ENCODE measurements at places on chromosomes 13 and 19.
A peak's percentile ranks its signal among the peaks of the same experiment; 100 is the strongest.

DNA sequence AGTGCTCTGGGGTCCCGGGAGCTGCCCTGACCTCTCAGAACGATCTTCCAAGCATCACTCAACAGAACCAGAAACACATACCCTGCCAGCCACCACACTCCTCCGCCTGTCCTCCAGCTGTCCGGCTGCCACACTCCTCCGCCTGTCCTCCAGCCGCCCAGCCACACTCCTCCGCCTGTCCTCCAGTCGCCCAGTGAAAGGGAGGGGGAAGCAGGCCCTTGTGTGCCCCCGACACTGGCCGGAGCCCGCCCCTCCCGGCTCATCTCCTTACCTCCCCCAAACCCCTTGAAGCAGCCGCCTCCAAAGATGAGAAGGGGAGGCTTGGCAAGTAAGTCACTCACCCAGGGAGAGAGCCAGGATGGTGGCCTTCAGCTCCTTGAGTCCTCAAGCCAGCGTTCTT, 40.2 kb downstream of the STK24 start:
- no peak for DNase-seq

DNA sequence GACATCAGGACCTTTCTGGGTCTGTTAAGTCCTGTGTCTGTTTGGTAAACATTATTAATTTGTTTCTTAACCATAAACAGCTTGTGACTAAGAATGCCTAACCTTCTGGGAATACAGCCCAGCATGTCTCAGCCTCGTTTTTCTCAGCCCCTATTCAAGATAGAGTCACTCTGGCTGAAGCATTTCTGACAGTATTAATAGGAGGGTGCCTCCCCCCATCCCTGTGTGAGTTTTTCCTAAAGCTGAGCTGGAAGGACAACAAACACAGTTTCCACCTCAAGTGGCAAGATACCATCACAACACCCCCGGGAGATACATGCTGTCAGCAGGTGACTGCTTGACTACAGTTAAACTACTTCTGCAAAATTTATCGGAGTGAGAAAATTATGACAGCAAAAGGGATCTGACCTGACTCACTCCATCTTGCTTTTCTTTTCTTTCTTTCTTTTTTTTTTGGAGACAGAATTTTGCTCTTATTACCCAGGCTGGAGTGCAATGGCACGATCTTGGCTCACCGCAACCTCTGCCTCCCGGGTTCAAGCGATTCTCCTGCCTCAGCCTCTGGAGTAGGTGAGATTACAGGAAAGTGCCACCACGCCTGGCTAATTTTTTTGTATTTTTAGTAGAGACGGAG, 59.3 kb upstream of the ABCC4 start:
- DNase-seq = no peak

GRCh38 chr13:99965329-99966000, 6.1 kb downstream of the ZIC5 start:
- no peak for DNase-seq

DNA sequence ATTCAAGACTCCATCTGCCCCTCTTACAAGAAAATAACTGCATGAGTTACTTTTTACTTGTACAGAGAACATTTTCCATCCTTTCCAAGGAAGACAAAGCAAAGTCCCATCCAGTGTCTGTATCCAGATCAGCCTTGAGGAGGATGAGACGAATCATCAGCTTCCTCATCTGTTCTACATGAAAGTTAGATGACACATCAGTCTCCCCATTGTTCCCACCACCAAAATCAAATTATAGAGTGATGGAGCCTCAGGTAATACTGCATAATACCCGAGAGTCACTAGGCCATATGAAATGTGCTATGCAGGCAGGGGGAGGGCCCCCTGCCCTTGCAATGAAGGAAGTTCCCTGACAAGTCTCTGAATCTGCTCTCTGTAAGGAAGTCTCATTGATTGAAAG, 1244.6 kb upstream of the SLC10A2 start:
- DNase-seq = no peak

- no peak for DNase-seq
Measured at GRCh38 chr19:39146686-39147450, 21.3 kb downstream of the PAK4 start.

- peak; percentile 61 for DNase-seq
Measured at GRCh38 chr19:17424743-17425365, 5.0 kb downstream of the MVB12A start.

DNA sequence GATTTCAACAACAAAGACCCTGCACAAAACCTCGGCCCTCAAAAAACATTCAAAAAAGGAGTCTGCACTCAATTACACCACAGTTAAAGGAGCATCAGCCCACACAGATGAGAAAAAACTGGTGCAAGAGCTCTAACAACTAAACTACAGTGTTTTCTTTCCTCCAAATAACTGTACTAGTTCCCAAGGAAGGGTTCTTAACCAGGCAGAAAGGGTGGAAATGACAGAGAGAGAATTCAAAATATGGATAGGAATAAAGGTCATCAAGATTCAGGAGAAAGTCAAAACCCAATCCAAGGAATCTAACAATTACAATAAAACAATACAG, 176.4 kb upstream of the TRPC4 start:
- no peak for DNase-seq

GRCh38 chr13:97752961-97753668, 200.4 kb upstream of the IPO5 start:
- no peak for DNase-seq

- DNase-seq = peak; percentile 47
Measured at GRCh38 chr13:32443111-32443510, 15.2 kb upstream of the N4BP2L1 start.

DNA sequence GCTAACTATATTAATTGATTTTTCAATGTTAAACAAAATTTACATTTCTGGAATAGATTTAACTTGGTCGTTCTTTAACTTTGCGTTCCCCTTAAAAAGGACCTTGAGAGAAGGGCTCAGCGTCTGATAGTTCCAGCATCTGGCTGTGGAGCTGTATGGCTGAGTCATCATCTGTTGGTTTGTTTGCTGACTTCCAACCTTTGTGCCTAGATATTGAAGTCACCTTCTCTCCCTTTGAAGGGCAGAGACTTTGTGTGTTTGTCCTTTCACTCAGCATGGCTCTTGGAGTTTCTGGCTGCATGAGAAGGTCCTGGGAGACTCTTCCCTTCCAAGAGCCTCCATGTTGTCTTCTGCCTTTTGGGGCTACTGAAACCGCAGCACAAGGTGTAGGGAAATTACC, 16.6 kb upstream of the IRS2 start:
- no peak for DNase-seq

GRCh38 chr19:57452307-57452706, 4.6 kb downstream of the VN1R1 start:
- no peak for DNase-seq

DNA sequence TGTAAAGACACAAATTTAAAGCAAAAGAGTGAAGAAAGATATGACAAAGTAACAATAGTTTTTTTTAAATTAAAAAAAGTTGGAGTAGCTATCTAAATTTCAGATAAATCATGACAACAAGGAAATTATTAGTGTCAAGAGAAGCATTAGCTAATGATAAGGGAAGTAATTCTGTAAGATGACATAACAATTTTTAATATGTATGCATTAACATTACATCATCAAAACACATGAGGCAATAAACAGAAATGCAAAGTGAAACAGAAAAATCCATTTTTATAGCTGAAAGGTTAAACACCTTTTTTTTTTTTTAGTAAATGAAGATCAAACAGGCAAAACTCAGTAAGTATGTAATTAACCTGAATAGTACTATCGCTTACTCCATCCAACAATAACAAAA, 804.9 kb upstream of the PRR20A start:
- no peak for DNase-seq

DNA sequence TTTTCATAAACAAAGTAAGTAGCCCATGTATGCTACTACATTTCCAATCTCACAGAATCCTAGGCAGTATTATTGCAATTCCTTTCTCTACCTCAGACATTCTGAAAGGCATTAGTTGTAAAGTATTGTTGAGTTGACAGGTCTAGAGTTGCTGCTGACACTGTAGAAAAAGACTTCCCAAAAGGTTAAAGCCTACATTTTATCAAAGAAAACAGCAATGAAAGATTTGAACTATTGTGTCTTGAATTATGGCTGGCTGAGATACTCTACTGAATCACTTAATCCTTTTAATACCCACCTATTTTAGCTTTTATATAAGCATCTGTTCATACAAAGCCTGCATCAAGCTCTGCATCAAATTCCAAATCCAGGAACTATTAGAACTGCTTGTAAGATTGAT, 1082.0 kb downstream of the OLFM4 start:
- DNase-seq = no peak

DNA sequence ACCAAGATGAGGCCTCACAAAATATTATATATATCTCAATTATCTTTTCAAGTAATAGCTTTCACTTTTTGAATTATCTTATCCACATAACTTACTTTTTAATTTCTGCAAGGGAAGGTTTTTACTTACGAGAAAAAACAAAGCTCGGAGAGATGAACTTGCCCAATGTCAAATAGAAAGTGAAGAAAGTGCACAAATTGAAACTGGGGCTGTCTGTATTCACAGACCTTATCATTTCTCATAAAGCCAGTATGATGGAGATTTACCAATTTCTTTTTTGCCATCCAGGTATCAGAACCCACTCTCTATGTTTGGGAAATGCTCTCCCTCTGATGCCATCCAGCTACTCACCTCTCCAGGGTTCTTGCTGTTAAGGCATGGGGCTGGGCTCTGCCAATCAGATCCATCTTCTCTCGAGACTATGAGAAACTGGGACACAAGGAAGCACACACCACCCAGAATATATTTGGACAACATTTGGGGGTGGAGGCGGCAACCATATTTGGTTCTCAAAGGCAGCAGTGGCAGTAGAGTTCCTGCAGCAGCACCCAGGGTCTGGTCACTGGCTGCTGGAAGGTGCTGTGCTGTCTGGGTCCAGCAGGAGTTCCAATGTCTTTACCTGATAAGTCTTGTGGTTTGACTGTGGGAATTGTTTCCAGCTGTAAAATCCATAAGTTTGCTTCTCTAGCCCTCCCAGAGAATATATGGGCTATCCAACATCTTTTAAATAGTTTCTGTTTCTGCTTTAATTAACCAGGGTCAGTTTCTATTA, 45.8 kb upstream of the SCEL start:
- no peak for DNase-seq

DNA sequence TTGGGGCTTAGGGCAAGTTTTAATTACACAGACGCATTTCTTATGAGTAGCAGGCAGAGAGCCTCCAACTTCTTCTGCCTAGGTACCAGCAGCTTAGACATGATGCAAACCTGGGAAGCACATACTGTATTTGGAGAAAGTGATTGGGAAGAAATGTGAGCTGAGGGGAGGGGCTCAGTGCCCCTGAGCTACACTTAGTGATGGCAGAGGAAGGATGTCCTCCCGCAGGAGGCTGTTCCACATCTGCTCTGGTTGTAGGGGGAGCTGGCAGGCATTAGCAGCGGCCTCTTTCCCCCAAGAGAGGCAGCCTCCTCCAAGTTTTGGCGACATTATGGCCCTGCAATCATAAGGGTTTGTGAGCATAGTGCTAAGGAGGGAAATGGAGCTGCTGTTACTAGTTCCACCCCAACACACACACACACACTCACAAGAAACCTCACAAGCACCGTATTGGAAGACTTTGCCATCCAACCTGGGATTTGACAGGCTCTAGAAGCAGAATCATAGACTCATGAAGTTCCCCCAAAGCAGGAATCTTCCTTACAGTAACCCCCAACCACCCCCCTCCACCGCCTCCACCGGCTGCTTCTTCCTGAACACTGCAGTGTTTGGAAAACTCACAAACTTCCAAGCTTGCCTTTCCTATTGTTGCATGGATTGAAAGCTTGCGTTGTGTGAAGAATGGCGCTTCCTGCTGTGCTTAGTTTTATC, 3.3 kb downstream of the ALOX5AP start:
- no peak for DNase-seq

DNA sequence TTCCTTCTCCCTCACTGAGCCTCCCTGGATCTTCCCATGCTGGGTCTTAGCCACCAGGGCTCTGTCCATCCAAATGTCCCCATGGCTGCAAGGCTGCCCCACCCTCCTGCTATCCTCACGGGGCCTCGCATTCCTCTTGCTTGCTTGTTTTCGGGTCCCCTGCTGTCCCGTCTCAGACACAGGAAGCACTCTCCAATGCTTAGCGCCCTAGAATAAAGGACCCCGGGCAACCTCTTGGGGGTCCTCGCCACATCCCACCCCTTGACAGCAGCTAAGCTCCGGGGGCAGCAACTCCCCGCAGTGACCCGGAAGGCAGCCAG, 23.7 kb downstream of the SH3GL1 start:
- DNase-seq = no peak

GRCh38 chr13:76472916-76473315, 413.3 kb downstream of the KCTD12 start:
- DNase-seq = no peak

DNA sequence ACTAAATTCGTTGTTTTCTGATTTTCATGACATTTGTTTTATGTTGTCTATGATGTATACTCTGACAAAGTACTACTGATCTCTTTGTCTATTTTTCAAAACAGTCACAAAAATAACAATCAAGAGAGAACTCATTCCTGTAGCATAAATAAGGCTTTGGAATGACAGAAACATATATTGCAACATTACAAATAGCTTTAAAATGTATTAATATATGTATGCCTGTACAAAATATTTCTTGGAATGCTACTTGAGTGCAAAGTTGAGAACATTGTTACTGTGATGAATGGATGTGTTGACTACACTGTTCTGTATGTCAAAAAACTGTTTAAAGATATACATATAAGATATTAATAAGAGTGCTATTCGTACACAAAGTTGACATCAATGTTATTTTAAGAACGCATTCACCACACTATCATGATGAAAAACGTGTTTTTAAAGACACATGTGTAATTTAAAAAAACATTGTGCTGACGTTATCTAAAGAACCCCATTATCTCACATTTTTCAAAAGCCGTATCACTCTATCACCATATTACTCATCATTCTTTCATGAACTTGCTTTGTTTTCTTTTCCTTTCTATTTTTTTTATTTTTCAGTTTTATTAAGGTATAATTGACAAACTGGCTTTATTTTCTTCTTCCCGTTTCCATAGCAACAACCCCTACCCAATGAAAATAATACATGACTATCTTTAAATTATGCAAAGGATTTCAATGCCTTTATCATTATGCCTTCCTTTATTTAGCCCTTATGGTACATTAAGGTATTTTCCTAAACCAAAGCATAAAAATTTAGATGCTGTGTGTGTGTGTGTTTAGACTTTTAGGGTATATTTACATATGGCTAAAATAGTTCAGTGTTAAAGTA, 918.8 kb downstream of the SLITRK1 start:
- no peak for DNase-seq

GRCh38 chr13:27313770-27314169, 43.1 kb downstream of the RASL11A start:
- DNase-seq = no peak

DNA sequence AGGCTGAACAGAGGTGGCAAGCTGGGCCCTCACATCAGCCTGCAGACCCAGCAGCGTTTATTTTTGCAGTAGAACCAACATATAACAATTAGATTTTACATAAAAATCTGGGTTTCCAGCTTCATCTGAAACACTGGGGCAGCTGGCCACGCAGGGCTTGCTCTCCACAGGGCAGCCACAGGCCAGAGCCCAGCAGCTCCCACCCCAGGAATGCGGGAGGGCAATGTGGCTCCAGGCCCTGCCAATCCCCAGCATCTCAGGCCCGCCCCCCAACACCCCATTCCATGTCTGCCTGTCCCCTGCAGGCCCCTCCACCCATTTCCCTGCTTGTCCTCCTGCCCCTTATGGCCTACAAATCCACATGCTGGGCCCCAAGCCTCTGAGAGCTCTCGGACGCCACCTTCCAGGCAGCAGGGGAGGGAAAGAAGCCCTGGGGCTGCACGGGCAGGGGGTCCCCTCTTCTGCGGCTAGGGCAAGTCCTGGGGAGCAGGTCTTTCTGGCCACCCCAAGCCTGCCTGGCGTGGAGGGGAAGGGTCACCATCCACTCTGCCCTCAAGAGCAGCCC, 15.0 kb upstream of the VSTM2B start:
- DNase-seq = no peak

GRCh38 chr19:46746281-46747057, at the start of gene STRN4:
STRN4 (minus strand) TSS chr19:46746450; CDS start chr19:46746430, 20 bp downstream.
- DNase-seq = peak; percentile 65

GRCh38 chr19:7393939-7394730, 45.4 kb downstream of the ARHGEF18 start:
- DNase-seq = no peak
